ENCODE measurements at places on chromosomes 2 and 18.

GRCh38 chr18:25314838-25315190 lies 37.2 kb downstream of the ZNF521 start:
- DNase-seq = no peak

GRCh38 chr2:106977717-106978116 lies 91.8 kb upstream of the ST6GAL2 start:
- no peak for DNase-seq

GRCh38 chr2:206989311-206989710 lies 50.0 kb downstream of the CPO start:
- DNase-seq = peak; percentile 60

GRCh38 chr18:26008096-26008495 lies 82.3 kb downstream of the SS18 start:
- no peak for DNase-seq

DNA sequence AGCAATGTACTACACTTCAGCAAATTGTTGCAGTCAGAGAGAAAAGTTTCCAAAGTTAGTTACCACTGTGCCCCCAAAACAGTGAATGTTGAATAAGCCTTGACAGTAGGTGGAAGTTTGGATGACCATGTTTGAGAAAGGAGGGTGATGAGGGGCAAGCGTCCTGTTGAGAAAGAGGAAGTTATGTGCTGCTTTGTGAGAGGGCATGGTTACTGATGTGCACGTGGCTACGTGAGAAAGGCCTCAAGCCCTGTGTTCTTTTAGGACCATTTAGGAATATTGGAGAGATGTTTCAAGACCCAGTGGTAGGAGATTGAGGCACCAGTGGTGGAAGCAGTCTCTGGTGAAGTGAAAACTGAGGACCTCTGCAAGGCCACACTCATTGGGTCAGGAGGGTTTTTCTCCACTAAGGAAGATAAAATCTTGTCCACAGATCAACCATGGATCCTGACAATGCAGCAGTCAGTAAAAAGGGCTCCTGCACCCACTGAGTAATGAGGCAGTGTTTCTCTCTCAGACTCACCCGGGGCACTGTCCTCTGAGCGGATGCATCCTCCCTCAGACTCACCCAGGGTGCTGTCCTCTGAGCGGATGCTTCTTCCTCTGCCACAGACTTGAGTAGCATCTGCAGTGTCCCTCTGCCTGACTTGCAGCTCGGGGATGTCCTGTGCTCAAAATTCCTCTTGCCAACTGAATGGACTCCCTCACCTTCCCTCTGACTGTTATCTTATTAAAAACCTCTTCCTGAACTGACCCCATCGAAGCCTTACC lies 34.7 kb upstream of the ACTR3 start:
- no peak for DNase-seq

DNA sequence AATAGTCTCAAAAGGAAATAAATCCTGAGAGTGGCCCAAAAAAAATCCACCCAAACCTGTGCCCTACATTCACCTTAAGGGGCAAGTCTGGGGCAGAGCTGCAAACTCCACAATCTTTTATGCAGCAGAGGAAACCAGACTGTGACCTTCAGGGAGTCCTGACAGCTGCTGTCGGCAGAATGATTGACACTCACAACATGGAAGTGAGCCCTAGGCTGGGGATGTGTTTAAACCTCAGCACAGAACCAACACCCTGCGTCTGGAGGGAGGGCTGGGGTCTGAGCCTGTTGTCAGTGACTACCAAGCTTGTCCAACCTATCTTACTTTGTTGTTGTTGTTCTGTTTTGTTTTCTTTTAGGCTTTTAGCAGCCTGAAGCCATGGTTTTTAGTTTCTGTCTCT lies 39.6 kb downstream of the CRACDL start:
- DNase-seq = no peak

DNA sequence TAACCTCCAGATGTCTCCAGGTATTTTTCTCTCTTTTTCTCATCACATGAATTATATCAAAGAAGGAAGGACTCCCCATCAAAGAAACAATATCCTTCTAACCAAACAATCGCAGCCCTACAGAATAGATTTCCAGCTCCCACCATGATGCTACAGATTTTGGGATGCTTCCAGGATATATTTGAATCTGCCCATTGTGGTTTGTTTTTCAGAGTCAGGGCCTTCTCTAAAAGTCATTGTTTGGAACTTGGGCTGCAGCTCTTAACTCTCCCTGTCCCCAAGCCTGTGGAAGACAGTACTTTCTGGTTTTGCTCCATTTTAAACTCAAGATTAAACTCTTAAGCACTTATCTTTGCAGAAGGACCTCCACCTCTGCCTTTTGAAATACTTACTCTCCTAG lies 223.2 kb downstream of the PMAIP1 start:
- no peak for DNase-seq

DNA sequence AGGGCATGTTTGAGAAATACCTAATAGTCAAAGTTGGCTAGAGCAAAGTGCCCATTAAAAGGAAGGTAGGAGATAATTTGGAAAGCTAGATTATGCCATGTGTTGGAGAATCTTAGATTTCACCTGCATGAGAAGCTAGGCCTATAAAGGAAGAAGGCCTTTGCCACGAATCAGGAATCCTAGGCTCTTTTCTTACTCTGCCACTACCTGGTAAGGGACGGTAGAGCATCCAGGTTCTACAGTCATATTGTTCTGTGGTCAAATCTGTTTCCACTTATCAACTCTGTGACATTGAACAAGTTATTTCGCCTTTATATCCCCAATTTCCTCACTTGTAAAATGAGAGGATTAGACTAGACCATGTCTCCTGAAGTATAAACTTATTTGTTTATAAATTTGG lies 3.6 kb upstream of the KCNJ3 start:
- no peak for DNase-seq

DNA sequence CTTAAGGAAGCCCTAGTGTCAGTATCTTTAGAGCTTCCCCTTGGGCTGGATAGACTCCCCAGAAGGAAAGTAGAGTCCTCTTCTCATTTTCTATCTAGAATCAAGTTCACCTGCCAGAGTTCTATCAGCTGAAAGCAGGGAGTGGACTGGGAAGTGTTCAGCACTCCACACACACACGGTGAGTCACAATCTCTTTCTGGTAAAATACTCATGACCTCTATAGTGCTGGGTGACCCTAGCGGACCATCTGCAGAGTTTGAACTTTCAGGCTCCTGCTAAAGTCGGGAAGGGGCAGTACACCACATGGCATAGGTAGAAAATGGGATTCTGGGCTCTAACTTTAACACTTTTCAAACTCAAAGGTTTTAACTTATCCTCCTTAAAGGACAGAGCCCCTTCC lies 43.3 kb downstream of the SAP130 start:
- DNase-seq = no peak

DNA sequence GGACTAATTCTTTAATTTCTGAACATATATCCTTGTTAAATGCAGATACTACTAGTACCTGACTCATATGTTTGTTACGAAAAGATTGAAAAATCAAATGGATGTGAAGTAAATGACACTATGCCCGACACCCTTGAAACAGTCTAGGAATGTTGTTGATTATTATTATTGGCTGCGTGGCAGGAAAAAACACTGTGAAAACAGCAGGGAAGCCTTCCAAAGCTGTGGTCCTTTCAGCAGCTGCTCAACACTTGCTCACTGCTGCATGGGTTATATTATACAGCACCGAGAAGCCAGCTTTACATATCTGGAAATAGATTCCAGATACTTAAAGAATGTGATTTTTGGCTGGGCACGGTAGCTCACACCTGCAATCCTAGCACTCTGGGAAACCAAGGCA lies 26.5 kb downstream of the CRYGD start:
- no peak for DNase-seq

DNA sequence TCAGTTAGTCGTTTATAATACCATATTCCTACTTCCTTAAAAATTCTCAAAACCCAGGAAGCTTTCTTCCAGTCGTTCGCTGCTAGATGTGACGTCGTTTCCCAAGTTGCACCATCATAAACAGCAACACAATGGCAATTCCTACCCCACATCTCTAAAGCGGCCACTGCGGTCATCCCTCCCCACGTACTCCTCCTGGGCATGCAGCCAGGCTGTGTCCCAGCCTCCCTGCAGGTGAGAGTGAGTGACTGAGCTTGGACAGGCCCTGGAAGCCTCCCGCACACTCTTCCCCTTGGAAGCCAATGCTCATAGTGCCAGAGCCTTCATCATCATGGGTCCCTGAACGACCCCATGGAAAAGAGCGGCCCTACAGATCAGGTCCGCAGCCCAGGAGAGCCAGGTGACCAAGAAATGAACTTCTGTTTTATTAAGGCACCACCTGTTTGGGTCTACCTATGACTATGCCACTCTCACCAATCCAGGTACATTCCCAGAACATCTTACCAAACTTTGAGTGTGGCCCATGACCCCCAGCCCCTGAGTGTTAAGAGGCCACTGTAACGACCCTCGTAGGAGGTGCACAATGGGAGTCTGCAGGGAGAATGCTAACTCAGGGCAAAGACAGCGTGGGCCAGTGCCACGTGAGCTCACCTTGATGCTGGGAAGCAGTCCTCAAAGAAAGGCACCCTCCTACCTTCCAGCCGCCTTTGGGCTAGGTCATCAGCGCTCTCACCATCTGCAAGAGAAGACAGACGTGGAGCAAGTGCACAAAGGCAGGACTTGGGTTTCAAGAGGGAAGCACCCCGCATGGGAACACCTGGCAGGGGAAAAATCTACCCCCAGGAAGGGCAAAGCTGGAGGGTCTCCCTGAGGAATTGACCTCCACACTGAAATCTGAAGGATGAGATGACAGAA lies 74.7 kb upstream of the RAB6C start:
- no peak for DNase-seq

- DNase-seq = no peak
Measured at GRCh38 chr18:45163871-45164270, 451.4 kb upstream of the SLC14A2 start.

DNA sequence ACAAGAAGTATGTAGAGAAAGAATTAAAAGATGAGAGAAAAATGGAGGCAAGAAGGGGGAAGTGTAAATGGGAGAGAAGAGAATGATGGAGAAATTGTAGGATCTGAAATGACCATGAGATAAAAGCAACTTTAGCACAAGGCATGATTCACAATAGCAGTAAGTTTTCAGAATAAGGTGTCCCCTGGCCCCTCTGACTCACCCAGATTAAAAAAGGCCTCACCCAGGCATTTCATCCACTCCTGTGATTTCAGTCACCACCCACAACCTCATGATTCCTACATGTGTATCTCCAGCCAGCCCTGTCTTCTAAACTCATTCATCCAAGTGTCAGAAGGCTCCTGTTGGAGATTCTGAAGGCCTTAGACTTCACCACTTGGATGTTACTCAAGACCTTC lies 56.6 kb downstream of the SP100 start:
- no peak for DNase-seq

GRCh38 chr2:220057391-220057790 lies 430.0 kb downstream of the SLC4A3 start:
- no peak for DNase-seq

- DNase-seq = no peak
Measured at GRCh38 chr18:565562-566061, 14.6 kb upstream of the CETN1 start.

- no peak for DNase-seq
Measured at GRCh38 chr2:66447677-66448076, 12.8 kb downstream of the MEIS1 start.

- no peak for DNase-seq
Measured at GRCh38 chr18:34817636-34818035, 107.5 kb downstream of the DTNA start.

GRCh38 chr2:215002500-215002899 lies 135.9 kb downstream of the ABCA12 start:
- no peak for DNase-seq

DNA sequence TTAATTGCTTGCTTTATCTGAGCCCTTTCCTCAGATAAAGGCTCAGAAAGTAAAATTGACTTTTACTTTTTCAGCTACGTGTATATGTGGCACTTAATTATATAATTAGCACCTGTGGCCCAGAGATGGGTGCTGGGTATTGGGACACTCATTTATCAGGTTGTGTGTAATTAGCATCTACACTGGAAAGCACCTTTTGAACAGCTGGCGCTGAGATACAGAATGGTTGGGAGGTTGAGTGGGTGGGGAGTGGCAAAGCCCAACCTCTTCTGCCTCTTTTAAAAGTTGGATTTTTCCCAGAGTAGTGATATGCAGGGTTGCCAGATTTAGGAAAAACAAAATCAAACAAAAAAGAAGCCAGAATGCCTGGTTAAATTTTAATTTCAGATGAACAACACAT lies 23.9 kb downstream of the SPTBN1 start:
- no peak for DNase-seq

- no peak for DNase-seq
Measured at GRCh38 chr18:58100154-58100553, 56.1 kb downstream of the NEDD4L start.

All from ecto neural progenitor cell (in vitro differentiated cells).